ENCODE measurements at places on chromosomes 3 and 15. TPM values are rescaled to one million over a fixed set of nuclear protein-coding genes. Genes with fewer than 3 reads are reported as not detected.

GRCh38 chr3:127622031-127622430 lies 7.0 kb upstream of the PODXL2 start:
- DNase-seq = no peak

DNA sequence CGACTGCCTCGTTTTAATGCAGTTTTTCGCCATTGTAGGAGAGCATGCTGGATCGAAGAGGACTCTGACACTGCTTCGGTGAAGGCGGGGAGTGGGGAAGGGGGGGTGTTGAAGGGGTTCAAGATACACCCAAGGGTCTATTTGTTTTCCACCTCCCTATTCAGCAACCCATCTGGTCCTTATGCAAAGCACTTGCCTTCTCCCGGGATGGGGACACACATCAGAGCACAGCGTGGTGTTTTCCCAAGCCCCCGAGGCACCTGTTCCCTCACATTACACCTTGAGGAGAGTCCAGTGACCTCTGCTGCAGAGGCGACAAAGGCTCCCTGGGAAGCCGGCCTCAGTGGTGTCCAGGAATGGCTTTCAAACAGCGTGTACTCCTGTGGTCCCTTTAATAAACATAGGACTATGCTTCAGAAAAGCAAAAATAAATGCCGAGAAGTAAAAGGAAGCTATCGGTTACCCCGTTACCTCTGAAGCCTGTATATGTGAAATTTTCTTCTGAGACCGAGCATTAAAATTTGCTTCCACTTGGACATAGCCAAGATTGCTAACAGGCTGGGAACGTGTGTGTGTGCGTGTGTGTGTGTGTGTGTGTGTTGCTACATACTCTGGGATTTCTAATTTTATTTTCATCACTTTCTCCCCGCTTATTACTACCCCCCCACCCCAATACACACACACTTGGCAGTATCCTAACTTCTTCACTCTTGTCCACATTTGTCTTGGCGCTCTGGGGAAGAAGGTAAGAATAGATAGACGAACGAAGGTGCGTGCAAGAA lies 53.2 kb downstream of the CCDC54 start:
- DNase-seq = no peak

- DNase-seq = peak; percentile 43
Measured at GRCh38 chr3:106302451-106303221, 433.8 kb upstream of the CBLB start.

Gene LMAN1L
- total RNA-seq = 1.0 TPM

DNA sequence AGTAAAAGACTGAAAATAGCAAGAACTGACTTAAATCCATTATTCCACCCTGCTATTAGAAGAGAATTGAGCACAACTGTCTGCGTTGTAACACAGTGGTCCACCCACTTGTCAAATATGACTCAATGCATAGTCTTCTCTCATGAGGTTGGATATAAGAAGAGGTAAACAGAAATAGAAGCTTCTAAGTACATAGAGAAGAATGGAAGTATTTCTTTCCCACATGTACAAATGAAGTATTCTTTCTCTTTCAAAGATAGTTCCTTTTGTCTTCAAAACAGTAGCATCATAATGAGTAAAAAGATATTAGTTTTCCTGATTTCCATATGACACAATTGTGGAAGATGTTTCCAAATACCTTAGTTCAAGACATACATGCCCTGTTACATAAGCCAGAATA lies 348.6 kb upstream of the CCDC54 start:
- DNase-seq = no peak

Gene LCTL
- total RNA-seq = not detected

DNA sequence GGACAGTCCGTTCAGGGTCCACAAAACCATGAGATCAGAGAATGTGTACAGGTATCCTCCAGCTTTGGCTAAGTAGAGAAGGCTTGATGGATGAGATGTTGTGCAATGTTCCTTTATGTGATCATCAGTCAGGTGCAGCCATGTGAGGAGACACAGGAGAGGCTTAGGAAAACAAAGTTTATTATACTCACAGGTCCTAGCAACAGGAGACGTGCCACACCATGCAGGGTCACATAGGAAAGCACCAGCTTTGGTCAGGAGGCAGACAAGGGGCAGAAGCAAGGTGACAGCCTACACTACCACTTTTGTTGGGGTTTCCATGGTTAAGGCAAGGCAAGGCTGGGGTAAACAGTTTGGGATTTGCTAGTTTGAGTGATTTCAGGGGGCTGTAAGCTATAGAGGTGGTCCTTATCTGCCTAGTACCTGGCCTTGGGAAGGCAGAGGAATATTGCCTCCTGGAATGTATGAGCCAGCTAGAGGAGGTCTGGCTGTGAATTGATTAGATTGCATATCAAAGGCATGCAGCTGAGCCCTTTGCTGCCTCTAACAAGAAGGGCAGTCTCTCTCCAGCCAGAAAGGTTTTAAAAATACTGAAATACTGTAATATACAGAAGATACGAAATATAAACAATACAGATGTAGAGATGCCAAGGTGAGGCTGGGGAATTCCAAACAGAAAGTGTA lies 248.6 kb downstream of the RYR3 start:
- no peak for DNase-seq

DNA sequence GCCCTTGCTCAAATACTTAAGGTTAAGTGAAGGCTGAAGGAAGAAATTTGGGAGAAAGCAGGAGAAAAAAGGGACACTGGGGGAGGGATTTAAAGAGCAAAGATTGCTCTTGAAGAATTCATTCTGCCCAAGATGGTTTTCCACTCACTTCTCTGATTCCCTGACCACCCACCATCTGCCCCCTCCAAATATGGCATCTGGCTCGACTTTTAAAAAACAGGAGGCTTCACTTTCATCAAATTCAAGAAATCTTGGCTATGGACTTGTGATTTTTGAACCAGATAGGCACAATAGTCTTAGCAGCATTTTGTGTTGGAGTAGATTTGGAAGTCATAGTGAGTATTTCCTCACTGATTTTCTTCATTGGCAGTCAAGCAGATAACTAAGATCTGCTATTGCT lies 574.4 kb upstream of the SUCLG2 start:
- no peak for DNase-seq

GRCh38 chr3:31472479-31473390 lies 60.0 kb upstream of the STT3B start:
- peak; percentile 30 for DNase-seq

GRCh38 chr3:152379415-152380042 lies 110.8 kb downstream of the MBNL1 start:
- no peak for DNase-seq

GRCh38 chr15:39835550-39835949 lies 52.9 kb upstream of the FSIP1 start:
- DNase-seq = no peak

Gene CIB2
- total RNA-seq = 2.2 TPM

Gene RASGRF1
- not detected for total RNA-seq

DNA sequence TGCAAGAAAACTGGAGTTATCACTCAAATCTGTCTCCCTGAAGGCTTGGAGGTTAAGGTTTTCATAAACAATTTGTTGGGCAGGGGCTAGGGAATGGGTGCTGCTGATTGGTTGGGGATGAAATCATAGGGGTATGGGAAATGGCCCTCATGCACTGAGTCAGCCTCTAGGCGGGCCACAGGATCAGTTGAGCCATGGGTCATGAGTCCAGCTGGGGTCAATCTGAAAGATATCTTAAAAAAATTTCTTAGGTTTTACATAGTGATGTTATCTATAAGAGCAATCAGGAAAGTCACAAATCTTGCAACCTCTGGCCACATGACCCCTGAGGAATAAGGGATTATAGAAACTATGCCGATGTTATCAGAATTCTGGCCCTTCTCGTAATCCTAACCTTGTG lies 491.7 kb downstream of the ZIC1 start:
- DNase-seq = no peak

- DNase-seq = no peak
Measured at GRCh38 chr15:64566629-64567427, 106.5 kb downstream of the ZNF609 start.

DNA sequence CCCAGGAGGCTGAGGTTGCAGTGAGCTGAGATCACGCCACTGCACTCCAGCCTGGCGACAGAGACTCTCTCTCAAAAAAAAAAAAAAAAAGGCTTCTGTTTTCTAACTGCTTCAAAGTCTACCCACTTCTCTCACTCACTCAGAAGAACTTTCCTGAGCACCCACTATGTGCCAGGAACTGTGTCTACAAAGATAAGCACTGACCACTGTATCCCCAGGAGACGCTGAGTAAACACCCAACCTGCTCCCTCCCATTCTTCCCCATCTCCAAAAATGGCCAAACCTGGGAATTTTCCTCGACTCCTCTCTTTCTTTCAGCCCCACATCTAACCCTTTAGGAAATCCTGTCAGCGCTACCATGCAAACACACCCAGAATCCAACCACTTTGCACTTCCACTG lies 12.5 kb downstream of the RUVBL1 start:
- DNase-seq = no peak

DNA sequence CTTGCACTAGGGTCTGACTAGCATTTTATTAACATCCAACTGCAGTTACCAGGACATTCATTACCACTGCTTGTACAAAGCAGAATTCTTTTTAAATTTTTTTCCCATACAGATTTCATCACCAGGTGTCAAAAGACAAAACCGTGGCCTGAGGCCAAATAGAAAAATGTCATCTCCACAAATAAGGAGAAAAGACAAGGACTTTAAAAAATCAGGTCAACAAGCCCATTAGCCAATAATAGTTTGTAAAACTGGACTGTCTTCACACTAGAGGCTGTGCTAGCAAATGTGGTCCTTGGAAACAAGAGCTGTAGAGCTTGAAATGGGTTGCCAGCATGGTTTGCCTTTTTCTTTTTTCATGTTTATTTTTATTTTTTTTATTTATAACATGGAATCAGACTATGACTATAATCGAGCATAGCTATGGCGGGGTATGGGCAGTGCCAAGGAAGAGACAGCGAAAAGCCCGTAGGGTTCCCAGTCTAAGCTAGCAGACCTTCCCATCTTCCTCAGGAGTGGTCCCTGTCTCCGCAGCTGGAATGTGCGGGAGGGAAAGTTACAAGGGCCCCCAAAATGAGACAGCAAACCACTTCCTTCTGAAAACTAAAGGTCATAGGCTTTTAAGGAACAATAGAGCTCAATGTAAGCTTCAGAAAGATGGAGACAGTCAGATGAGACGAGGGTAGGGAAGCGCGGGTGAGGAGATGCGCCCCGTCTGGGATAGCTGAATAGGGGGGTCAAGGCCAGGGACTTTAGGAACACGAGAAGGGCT lies 1.5 kb downstream of the PTPN9 start:
- no peak for DNase-seq

Gene SLC51A
- not detected for total RNA-seq

DNA sequence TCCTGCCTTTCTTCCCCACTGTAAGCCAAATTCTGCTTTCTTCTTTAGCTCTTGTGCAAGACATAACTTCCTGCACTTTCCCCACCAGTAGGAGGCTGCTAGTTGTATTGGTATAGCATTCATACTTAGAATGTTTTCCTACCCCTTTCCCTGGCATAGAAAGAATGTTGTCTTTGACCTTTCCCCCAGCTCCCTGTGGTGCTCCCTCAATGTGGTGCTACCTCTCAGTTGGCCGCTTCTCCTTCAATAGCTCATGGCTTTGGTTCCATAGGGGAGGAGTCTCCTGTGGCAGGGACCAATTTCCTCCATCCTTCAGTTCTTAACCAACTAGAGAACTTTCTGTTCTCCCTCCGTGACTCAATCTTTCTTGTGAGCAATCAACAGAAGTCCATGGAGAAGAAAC lies 67.5 kb upstream of the AKAP13 start:
- DNase-seq = no peak

Gene MYO5A
- total RNA-seq = 37.4 TPM

Gene EPHA3
- not detected for total RNA-seq

Gene TGM5
- 0.31 TPM for total RNA-seq

Gene LIPC
- 4.4 TPM for total RNA-seq

Gene POLG
- total RNA-seq = 128 TPM

- DNase-seq = no peak
Measured at GRCh38 chr3:161333696-161334095, 37.6 kb downstream of the SPTSSB start.

Gene TUSC7
- total RNA-seq = not detected

DNA sequence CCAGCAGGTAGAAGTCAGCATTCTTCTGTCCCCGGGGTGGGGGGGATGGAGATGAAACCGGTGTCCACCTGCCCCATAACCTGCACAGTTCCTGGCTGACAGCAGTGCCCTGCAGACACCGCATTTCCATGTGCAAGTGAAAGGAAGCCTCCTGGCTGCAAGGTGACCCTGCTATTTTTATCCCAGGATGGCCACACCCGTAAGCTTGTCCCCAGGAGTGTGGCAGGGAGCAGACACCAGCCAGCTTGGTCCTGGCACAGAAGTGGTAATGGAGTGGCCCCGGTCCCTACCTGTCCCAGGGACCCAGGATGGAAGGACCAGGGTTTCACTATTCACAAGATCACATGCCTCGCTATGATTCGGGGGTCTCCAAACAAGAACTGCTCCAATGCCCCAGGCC lies 85.3 kb upstream of the RPL32 start:
- DNase-seq = no peak

Gene ZPLD1
- total RNA-seq = not detected

Gene CYP19A1
- not detected for total RNA-seq

GRCh38 chr15:32851572-32851971 lies 133.8 kb downstream of the GREM1 start:
- DNase-seq = no peak

GRCh38 chr3:69511361-69511760 lies 125.5 kb upstream of the FRMD4B start:
- no peak for DNase-seq

Gene CLDN18
- total RNA-seq = not detected

Gene HIGD2B
- not detected for total RNA-seq

- no peak for DNase-seq
Measured at GRCh38 chr3:143068059-143068458, 51.5 kb upstream of the CHST2 start.

Gene SPESP1
- not detected for total RNA-seq

- DNase-seq = peak; percentile 48
Measured at GRCh38 chr3:125202197-125202596, 10.4 kb downstream of the SLC12A8 start.

GRCh38 chr3:85170646-85171045 lies 211.9 kb downstream of the CADM2 start:
- DNase-seq = no peak

Gene CCDC54
- total RNA-seq = not detected

GRCh38 chr3:55616803-55617202 lies 129.7 kb upstream of the WNT5A start:
- DNase-seq = no peak

Gene ARGFX
- total RNA-seq = not detected
